ENCODE measurements at places on chromosomes 3 and 15.
A peak's percentile ranks its signal among the peaks of the same experiment; 100 is the strongest.

DNA sequence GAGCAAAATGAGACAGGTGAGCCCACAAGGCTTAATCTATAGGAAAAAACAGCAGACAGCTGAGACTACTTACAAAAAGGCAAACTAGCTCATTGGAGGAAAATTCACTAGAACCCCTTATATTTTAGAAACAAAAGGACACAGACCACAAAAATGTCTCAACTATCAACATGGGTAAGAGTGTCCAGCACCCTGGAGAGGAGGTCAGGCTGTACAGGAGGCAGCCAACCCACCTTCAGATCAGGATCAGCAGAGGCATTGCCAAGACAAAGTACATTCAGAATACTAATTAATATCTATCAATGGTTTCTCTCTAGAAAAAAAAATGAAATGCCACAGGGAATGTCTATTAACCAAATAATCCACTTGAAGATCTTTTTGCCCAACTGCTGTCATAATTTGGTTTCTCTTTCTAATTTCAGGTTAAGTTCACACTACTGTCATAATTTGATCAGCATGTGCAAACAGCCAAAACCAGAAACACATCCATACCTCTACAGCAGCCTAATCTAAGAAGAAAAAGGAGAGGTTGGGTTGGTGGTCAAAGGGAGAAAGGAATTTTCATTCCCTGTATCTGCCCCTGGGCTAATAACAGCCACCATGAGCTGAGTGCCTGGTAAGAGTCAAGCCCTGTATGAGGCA, 26.0 kb upstream of the THBS1 start:
- DNase-seq = no peak

DNA sequence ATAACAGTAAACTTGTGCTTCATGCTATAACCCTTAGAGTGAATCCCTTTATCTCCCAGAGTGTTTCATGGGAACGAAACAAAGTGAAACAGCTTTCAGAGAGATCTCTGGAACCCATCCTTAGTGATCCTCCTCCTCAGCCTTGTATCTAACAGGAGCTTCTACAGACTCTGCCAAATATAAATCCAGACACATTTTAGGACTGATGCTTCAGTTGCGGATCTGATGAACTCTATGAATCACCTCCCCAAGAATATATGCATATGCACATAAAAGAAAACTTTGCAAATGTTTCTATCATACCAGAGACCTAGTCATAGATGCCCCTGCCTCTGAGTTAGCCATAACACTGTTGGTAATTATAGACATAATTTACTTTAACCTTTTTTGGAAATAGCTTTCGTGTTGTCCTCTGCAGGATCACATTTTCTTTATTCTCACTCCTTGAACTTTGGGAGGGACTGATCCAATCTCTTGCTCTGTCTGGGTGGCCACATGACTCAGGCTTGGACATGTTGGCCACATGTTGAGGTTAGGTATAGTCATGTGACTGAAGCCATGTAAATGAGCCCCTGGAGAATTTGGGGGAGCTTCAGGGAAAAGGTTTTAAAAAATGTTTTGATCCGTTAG, 306.4 kb upstream of the CNTN3 start:
- DNase-seq = no peak

GRCh38 chr3:37223141-37223558, 48.8 kb upstream of the LRRFIP2 start:
- no peak for DNase-seq

- no peak for DNase-seq
These were observed 177.1 kb upstream of the UMPS start for GRCh38 chr3:124553178-124553577.

DNA sequence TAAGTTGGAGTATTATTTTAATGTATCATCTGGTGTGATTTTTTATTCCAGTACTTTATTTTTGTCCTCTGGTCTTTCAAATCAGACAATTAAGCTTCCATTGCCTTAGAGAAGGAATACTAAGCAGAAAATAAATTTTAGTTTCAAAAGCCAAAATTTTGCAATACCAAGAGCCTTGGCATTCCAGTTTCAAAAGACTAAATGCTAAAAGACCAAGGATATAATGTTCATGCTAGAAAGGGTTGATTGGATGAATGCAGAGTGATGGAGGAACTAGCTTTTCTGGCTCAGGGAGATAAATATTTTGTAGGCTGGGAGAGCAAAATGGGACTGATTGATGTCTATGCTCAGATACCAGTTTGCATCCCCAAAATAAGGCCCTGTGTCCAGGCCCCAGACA, 6.2 kb downstream of the CD200 start:
- DNase-seq = no peak

DNA sequence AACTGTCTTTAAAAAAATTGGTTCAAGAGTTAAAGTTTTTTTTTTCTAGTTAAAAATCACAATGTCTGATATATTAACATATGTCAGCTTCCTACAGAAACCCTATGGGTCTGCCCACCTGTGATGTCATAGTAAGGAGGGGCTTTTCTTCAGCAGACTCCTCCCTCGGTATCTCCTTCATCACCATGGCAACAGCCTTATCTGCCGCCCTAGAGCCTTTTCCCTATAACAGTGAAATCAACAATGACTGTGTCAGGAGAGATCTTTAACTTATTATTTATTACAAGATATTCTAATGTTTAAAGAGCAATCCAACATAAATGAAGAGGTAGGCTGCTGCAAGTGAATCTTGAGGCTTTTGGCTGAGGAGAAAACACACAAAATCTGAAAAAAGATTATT, 138.7 kb downstream of the PEX5L start:
- DNase-seq = peak; percentile 45

DNA sequence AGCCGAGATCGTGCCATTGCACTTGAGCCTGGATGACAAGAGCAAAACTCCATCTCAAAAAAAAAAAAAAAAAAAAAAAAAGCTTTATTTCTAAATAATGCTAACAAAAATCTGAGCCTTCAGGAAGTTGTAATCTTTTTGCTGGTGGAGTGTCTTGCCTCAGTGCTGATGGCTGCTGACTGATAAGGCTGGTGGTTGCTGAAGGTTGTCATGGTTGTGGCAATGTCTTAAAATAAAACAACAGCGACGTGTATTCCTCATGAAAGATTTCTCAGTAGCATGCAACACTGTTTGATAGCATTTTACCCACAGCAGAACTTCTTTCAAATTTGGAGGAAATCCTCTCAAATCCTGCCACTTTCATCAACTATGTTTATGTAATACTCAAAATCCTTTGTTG, 77.4 kb upstream of the PTPRG start:
- DNase-seq = no peak

GRCh38 chr3:174111776-174112175, 714.2 kb downstream of the NLGN1 start:
- no peak for DNase-seq

DNA sequence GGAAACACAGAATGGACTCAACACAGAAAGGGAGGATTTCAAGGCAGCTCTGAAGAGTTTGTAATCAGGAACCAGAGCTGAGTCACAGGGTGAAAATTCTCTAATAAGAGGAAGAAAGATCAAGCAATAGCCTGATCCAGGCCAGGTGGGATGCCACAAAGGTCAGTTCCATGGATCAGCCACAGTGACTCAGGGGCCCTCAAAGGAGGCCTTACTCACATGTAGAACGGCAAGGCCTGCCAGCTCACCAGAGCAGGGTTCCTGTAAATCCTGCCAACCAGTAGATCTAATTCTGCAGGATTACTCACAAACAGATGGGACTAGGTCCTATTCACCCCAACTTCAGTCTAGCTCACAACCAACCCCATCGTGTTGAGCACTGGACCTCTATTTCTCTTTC, 78.3 kb upstream of the PPP2R3A start:
- no peak for DNase-seq

- DNase-seq = no peak
These were observed 873.5 kb downstream of the OTOL1 start for GRCh38 chr3:162370141-162370540.

- no peak for DNase-seq
These were observed 71.0 kb upstream of the ZNF280D start for GRCh38 chr15:56804279-56804678.

GRCh38 chr3:58190882-58191281, 19.9 kb downstream of the DNASE1L3 start:
- no peak for DNase-seq

- no peak for DNase-seq
These were observed 949.2 kb downstream of the MCTP2 start for GRCh38 chr15:95180530-95180929.

DNA sequence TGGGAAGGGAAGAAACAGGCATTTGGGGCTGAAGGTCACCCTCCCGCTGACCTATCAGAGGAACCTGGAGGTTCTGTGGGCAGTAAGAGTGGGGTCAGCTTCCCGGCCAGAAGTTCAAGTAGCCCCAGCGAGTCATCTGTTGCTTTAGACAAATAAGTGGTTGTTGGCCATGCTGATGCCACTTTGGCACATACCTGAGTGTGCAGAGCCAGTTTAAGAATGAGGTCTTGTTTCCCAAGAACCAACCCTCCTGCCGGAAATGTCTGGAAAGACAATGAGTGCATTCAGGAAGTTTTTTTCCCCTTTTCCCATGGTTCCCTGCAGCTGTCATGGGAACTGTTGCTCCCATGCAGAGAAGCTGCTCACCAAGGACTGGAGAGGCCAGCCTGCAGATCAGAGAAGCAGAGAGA, 166.7 kb downstream of the ZNF621 start:
- no peak for DNase-seq

DNA sequence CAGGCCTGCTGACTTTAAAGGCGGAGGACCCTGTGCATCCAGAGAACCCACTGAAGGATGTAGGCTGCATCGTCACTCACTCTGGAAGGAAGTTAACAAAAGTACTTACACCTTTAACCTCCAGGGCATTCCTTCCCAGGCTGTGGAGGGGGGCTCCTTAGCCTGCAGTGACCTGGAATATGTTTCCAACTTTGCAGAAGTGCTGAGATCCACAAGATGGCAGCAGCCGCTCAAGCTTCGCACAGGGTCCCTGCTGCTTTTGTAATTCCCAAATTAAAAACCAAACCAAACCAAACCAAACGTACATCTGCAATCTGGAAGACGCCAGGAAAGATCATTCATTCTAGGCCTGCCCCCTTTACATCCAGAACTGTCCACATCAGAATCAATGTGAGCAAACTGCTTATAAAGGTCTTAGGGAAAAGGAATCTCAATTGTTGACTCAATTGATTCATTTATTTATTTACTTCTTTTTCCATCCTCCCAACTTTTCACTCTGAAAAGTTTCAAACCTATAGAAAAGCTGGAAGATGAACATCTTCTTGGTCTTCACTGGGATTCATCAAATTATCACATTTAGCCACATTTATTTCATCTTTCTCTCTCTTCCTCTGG, 70.5 kb upstream of the KLHL25 start:
- peak; percentile 72 for DNase-seq

DNA sequence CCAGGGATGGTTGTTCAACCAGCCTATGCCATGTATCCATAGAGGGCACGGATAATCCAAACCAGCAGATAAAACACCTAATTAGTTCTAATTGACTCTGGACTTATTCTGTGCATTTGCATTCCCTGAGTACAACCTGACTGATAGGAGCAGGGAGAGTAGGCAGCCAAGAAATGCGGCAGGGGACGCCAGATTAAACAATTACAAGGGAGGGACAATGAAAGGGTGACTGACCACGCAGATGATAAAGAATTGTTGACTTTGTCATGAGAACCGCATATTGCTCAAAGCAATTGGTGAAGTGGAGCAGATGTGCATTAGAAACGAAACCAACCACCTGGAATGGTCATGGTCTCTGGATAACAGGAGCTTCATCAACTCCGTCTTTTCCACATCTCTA, 369.1 kb upstream of the FRG2C start:
- DNase-seq = no peak

GRCh38 chr3:25785826-25786225, 2.6 kb upstream of the NGLY1 start:
- DNase-seq = no peak

- no peak for DNase-seq
These were observed 101.6 kb downstream of the CFAP44 start for GRCh38 chr3:113339616-113340244.

DNA sequence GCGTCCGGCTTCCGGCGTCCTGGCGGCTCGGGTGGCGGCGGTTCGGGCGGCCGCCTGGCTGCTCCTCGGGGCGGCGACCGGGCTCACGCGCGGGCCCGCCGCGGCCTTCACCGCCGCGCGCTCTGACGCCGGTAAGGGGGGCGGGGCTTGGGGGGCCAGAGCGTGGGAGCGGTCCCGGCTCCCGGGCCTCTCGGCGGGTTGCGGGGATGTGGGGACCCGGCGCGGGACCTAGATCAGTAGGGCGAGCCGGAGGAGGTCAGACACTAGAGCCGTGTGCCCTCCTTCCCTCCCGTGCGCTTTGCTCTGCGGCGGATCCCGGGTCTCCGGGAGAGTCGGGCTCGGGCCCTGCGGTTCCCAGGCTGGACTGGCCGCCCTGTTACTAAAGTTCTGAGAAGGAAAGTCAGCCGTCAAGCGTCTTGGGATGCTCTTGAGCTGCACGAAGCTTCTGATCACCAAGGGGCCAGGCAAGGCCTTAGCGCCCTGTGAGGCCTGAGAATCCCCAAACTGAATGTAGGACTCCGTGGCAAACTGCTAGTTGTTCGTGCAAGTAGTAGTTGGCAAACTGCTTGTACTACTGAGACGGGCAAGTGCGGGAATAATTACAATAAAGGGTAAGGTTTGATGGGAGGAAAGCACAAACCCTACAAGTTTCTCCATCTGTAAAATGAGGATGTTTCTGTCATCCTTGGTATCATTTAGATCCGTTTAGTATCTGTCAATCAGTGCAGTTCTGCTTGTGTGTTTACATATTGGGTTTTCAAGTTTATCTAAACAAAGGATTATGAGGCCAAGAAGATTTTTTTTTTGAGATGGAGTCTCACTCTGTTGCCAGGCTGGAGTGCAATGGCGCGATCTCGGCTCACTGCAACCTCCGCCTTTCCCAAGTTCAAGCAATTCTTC, 587 bp downstream of the PIGX start:
- peak; percentile 82 for DNase-seq

Data from nephron progenitor cell (in vitro differentiated cells).